ENCODE measurements at places on chromosomes 2 and 18. TPM values are rescaled to one million over a fixed set of nuclear protein-coding genes. Genes with fewer than 3 reads are reported as not detected.

- H3K4me1 ChIP-seq = peaks cover 20% of the 10 kb centered on the region
- H3K27ac ChIP-seq = no peak overlapping the region
- H3K27me3 ChIP-seq = no peaks in the 10 kb centered on the region
- H3K36me3 ChIP-seq = peaks cover 3% of the 10 kb centered on the region
- no peak for DNase-seq
Measured at GRCh38 chr2:3316456-3317276, 61.0 kb downstream of the EIPR1 start.

GRCh38 chr2:226508683-226509082 is 290.9 kb downstream of the IRS1 start:
- no peaks in the 10 kb centered on the region for H3K27me3 ChIP-seq
- H3K36me3 ChIP-seq = no peaks in the 10 kb centered on the region
- H3K4me3 ChIP-seq = no peak overlapping the region
- H3K27ac ChIP-seq = no peak overlapping the region
- H3K4me1 ChIP-seq = no peaks in the 10 kb centered on the region
- DNase-seq = no peak

DNA sequence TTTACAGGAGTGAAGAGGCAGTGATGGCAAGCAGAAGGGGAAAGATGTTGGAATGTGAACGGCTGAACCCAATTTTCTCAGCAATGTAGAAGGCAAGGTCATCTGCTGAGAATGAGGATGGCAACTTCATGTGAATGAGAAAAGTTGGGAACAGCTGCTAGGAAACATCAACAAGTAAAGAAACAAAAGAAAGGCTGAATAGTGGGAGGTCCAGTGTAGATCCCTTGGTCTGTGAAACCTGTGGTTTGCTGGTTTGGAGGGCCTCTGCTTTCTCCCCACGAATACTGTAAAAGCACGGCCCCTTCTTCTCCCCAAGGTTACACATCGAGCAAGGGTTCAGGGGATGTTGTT is 27.4 kb downstream of the MARCHF4 start:
- peaks cover 12% of the 10 kb centered on the region for H3K4me1 ChIP-seq
- H3K36me3 ChIP-seq = no peaks in the 10 kb centered on the region
- no peak overlapping the region for H3K27ac ChIP-seq
- no peak for DNase-seq

DNA sequence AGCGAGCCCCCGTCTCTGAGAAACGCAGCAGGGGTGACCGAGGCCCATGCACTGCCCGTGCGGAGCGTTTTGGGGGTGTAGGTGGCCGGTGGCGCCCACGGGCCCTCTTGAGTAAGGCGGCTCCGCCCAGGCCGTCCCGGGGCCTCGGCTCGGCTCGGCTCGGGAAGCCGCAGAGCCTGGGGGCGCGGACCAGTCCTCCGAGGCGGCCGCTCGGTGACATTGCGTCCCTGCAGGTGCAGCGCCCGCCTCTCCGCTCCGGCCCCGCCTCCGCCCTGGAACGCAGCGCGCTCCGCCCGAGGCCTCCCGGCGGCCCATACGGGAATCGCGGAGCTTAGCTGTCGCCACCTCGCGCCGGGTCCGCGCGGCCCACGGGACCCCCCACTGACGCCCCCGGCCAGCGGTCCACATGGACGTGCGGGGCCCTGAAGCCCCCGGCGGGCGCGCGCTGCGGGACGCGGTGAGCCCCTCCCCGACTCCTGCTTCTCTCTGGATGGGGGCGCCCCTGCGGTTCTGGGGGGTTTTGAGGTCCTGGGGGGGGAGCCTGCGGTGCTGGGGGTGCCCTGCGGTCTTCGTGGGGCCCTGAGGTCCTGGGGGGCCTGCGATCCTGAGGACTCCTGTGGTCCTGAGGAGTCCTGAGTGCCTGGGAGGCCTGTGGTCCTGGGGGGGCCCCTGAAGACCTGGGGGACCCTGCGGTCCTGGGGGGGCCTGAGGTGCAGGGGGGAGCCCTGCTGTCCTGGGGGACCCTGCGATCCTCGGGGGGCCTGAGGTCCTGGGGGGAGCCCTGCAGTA is at the start of gene HSBP1L1:
HSBP1L1 (plus strand) TSS at position 314 of the 789 bp plus-strand sequence; CDS start at position 407, 93 bp downstream.
- DNase-seq = peak; percentile 82
- H3K4me1 ChIP-seq = peaks cover 29% of the 10 kb centered on the region
- no peaks in the 10 kb centered on the region for H3K36me3 ChIP-seq
- no peaks in the 10 kb centered on the region for H3K27me3 ChIP-seq
- H3K27ac ChIP-seq = peak within 1 kb of the TSS; percentile 36
- peak within 1 kb of the TSS; percentile 51 for H3K4me3 ChIP-seq

DNA sequence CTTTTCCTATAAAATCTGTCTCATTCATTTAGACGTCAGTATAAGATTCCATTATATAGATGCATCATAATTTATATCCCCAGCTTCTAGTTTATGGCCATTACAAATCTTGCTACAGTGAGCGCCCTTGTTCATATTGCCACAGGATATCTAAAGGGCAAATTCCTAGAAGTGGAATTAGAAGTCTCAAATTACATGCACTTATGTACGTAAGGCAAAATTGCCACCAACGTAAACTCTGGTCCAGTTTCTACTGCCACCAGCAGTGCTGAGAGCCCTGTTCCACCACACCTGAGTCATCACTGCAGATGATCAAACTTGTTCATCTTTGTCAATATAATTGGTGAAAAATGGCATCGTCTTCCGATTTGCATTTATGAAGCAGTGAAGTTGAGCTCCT is 90.9 kb upstream of the ID2 start:
- no peaks in the 10 kb centered on the region for H3K36me3 ChIP-seq
- DNase-seq = no peak
- H3K4me3 ChIP-seq = no peak overlapping the region
- H3K27ac ChIP-seq = no peak overlapping the region
- H3K27me3 ChIP-seq = no peaks in the 10 kb centered on the region

HOXD1 gene
- total RNA-seq = not detected

DNA sequence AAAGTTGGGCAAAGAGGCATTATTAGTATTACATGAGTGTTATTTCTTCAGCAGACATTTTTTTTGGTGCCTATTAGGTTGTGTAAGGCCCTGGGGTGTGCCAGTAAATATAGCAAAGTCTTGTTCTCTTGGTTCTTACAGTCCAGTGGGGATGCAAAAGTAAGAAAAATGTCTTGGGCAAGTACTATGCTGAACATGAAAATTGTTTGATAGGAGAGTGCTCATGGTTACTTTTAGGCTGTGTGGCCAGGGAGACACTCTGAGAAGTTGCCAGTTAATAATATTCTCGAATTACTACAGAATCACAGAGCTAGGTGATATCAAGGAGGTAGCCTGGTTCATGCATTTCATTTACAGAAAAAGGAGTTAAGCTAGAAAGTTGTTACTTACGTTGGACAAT is 1.9 kb downstream of the AGFG1 start:
- H3K4me1 ChIP-seq = peaks cover 8% of the 10 kb centered on the region
- DNase-seq = no peak
- H3K36me3 ChIP-seq = no peaks in the 10 kb centered on the region
- H3K27me3 ChIP-seq = no peaks in the 10 kb centered on the region
- no peak overlapping the region for H3K27ac ChIP-seq

DNA sequence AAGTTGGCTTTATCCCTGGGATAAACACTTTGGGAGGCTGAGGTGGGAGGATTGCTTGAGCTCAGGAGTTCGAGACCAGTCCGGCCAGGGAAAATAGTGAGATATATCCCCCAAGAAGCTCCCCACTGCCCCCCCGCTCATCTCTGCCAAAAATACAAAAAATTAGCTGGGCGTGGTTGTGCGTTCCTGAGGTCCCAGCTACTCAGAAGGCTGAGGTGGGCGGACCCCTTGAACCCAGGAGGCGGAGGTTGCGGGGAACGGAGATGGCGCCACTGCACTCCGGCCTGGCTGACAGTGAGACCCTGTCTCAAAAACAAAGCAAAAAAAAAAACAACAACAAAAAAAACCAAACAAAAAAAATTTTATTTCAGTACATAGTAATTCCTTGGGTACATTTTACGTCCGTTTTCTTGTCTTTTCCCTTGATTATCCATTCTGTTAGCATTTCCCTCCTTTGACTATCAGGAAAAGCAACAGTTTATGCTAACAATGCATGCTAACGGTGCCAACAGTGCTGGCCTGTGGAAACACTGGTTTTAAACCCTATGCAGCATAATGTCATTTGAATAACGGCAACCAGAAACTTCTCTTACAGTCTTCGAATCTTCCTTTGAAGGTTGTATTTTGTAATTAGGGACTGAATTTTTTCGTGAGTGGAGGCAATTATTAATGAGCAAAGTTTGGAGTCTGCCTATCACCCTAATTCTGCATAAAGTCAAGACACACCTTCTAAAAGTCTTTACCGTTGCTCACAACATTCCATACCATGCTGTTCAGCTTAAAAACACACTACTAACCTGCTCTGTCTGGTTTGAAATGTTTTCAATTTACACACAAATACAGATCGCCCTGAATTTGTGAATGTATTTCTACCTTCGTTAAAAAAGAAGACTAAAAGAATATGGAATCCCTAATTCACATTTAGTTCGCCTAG is 721 bp upstream of the MIB1 start:
- peaks cover 13% of the 10 kb centered on the region for H3K4me1 ChIP-seq
- no peak overlapping the region for H3K4me3 ChIP-seq
- H3K36me3 ChIP-seq = no peaks in the 10 kb centered on the region
- H3K27ac ChIP-seq = no peak overlapping the region

DNA sequence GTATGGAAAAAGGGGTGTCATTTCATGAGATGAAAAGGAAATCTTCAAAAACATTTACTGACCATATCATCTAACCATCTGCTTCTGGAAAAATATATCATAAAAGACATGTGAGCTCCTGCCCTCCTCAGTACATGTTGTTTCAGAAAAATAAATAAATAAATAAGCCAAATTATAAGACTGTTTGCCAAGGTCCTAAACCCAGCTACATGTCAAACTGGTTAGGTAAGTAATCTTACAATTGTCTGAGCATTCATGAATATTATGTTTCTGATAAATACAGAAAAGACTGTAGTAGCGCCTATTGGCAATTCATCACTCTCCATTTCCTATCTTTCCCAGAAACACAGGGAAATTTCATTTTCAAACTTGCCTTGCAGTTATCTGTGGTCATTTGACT is 138.9 kb upstream of the SETBP1 start:
- DNase-seq = no peak
- no peaks in the 10 kb centered on the region for H3K27me3 ChIP-seq
- no peak overlapping the region for H3K27ac ChIP-seq
- H3K36me3 ChIP-seq = no peaks in the 10 kb centered on the region
- H3K4me1 ChIP-seq = no peaks in the 10 kb centered on the region

TEKT4 gene
- not detected for total RNA-seq

DNA sequence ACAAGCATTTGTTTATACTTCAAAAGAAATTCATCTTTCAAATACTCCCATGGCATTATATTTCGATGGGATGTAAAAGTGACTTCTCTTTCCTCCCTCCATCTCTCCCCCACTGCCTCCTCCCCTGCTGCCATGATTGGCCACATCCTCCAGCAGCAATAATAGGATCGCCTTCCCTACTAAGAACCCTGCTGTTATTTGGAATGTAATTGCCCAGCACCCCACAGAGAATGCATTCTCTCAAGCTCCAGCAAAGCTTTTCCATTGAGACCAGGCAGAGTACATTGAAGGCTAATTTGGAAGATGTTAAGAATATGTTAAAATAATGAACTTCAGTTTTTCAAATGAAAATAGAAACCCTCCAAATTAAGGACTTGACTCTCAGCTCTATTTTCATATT is 375.4 kb upstream of the ACVR2A start:
- no peaks in the 10 kb centered on the region for H3K27me3 ChIP-seq
- H3K4me3 ChIP-seq = no peak overlapping the region
- no peaks in the 10 kb centered on the region for H3K4me1 ChIP-seq
- H3K36me3 ChIP-seq = no peaks in the 10 kb centered on the region
- DNase-seq = no peak

GRCh38 chr18:70135604-70136003 is 69.9 kb downstream of the RTTN start:
- no peak overlapping the region for H3K4me3 ChIP-seq
- H3K27me3 ChIP-seq = no peaks in the 10 kb centered on the region
- H3K4me1 ChIP-seq = no peaks in the 10 kb centered on the region
- DNase-seq = no peak
- H3K27ac ChIP-seq = no peak overlapping the region
- peaks cover 15% of the 10 kb centered on the region for H3K36me3 ChIP-seq

CSRNP3 gene
- not detected for total RNA-seq

- H3K36me3 ChIP-seq = no peaks in the 10 kb centered on the region
- DNase-seq = no peak
- H3K27ac ChIP-seq = no peak overlapping the region
- H3K4me1 ChIP-seq = no peaks in the 10 kb centered on the region
- H3K4me3 ChIP-seq = no peak overlapping the region
Measured at GRCh38 chr18:52070291-52070756, 269.7 kb upstream of the DCC start.

EPHA4 gene
- 48.6 TPM for total RNA-seq

- DNase-seq = no peak
- H3K27ac ChIP-seq = no peak overlapping the region
- H3K4me1 ChIP-seq = peaks cover 13% of the 10 kb centered on the region
- H3K27me3 ChIP-seq = no peaks in the 10 kb centered on the region
- H3K36me3 ChIP-seq = no peaks in the 10 kb centered on the region
Measured at GRCh38 chr2:70827388-70827787, 7.0 kb upstream of the CLEC4F start.

CRIM1 gene
- total RNA-seq = 32.9 TPM

PLA2R1 gene
- not detected for total RNA-seq

NOSTRIN gene
- not detected for total RNA-seq

- no peak overlapping the region for H3K27ac ChIP-seq
- no peaks in the 10 kb centered on the region for H3K36me3 ChIP-seq
- H3K27me3 ChIP-seq = no peaks in the 10 kb centered on the region
- no peak for DNase-seq
- no peak overlapping the region for H3K4me3 ChIP-seq
Measured at GRCh38 chr2:68663371-68664156, 20.2 kb downstream of the PROKR1 start.

DNA sequence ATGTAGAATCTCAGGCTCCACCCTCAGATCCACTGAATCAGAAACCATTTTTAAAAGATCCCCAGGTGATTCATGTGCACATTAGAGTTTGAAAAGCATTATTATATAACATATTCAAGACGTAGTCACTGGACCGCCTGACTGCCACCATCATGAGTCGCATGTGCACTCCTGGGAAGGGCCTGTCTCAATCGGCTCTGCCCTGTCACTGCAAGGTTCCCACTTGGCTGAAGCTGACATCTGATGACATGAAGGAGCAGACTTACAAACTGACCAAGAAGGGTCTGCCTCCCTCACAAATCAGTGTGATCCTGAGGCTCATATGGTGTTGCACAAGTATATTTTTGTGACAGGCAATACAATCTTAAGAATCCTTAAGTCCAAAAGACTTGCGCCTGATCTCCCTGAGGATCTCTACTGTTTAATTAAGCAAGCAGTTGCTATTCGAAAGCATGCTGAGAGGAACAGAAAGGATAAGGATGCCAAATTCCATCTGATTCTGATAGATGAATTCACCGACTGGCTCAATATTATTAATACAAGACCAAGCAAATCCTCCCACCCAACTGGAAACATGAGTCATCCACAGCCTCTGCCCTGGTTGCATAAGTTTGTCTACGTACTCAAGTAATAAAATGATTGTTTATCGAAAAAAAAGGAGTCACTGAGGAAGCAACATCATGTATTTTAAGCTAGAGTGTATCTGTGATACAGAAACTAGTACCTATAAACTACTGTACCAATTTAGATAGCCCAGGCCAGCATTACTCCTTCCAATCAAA is 26.2 kb downstream of the ATAD2B start:
- no peak overlapping the region for H3K4me3 ChIP-seq
- no peaks in the 10 kb centered on the region for H3K36me3 ChIP-seq
- no peaks in the 10 kb centered on the region for H3K27me3 ChIP-seq
- no peak overlapping the region for H3K27ac ChIP-seq

- no peak overlapping the region for H3K4me3 ChIP-seq
- DNase-seq = peak; percentile 30
- H3K36me3 ChIP-seq = no peaks in the 10 kb centered on the region
- peaks cover 9% of the 10 kb centered on the region for H3K4me1 ChIP-seq
Measured at GRCh38 chr2:173134703-173135102, 59.1 kb downstream of the MAP3K20 start.
